ENCODE measurements at places on chromosomes 1 and 21.

GRCh38 chr1:10788592-10789006, 7.8 kb downstream of the CASZ1 start:
- DNase-seq, result no peak

GRCh38 chr1:203311368-203312301, 6.3 kb downstream of the BTG2 start:
- DNase-seq, result no peak

DNA sequence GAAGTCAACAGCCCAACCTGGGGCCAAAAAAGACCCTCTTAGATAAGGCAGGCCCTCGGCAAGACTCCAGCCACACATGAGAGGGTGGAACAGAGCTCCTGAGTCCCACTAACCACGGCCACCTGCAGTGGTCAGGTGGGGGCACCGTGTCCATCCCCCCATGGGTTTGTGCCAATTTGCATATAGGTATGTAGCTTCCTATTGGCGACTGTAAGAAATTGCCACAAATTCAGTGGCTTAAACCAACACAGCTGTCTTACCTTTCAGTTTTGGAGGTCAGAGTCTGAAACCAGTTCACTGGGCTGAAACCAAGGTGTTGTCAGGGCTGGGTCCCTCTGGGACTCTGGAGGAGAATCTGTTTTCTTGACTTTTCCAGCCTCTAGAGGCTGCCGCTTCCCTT, 59.3 kb downstream of the COL18A1 start:
- no peak for DNase-seq

DNA sequence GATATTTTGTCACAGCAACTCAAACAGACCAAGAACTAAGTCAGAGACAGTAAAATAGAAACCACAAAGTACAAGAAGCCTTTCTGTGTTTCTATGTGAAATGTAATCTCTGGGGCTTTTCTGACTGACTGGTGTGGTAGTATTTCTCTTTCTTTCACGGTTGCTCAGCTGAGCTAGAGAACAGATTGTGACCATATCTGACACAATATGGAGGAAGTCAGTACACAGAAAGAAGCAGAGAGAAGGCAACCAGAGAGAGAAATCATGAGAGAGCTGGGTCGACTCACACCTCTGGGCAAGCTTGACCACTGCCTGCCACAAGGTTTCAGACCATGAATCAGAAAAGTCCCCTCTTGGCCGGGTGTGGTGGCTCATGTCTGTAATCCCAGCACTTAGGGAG, 208.9 kb upstream of the GREM2 start:
- no peak for DNase-seq

GRCh38 chr1:84350550-84350949, 47.7 kb upstream of the DNASE2B start:
- DNase-seq, result no peak

DNA sequence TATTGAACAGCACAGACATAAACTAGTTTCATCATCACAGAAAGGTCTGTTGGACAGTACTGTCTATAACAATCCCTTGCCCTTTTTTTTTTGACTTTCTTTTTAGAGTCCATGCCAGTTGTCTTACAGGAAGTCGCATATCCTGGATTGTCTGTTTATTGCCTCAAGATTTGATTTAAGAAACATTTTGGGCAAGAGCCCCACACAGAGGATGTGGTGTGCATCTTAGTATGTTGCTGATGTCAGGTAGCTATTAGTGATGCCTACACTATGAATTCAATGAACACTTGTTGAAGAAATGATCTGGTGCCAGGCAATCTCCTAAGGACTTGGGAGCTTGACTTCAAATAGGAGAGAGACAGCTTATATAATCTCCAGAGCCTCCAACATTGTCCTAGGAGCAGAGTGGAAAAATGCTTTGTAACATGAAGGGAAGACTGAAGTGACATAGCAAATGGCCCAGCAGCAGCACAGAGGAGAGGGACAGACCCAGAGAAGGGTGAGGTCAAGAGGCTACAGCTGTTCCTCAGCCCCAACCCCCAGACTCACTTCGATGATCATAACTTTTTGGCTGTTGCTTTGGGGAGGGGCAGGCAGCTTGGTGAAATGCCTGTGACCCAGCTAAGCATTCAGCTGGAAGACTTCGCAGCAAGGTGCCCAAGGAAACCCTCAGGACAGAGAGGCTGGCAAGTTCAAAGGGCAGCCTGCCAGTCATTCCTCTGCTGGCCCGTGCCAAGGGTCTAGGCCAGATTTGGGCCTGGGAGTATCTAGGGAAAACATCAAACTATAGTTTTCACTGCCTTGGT, 7.5 kb upstream of the RAB29 start:
- no peak for DNase-seq

DNA sequence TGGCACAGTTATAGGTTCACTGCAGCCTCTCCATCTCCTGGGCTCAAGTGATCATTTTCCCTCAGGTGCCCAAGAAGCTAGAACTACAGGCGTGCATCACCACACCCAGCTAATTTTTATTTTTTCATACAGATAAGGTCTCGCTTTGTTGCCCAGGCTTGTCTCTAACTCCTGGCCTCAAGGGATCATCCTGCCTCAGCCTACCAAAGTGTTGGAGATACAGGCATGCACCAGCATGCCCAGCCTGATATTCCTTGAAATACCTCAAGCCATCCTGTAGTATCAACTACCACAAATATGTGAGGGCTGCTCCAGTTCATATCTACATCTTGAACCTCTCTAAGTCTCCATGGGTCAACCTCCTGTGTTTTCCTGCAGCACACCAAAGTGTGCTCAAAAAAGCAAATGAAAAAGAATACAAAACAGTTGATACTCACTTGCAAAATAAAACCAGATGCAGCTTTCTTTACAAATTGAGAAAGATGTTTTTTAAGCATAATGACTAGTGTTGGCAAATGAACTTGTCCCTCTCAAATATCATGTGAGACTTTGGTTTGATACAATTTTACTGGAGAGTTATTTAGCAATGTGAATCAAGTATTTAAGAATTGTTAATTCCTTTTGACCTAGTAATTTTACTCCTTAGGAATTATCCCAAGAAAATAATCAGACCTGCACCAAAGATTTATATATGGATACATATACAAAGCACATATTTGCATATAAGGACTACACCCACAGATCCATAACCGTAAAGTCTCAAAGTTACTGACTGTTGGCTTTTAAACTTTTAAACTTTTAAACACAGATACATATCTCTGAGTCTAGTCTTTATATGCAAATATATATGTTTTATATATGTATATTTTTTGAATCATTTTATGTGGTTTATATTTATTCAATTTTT, 197.7 kb downstream of the NRIP1 start:
- no peak for DNase-seq

GRCh38 chr1:245829826-245830225, 675.0 kb downstream of the KIF26B start:
- DNase-seq, result no peak

- DNase-seq, result no peak
Measured at GRCh38 chr1:31428436-31429221, 15.6 kb downstream of the SERINC2 start.

GRCh38 chr1:35915693-35916092, 15.2 kb upstream of the AGO3 start:
- no peak for DNase-seq

DNA sequence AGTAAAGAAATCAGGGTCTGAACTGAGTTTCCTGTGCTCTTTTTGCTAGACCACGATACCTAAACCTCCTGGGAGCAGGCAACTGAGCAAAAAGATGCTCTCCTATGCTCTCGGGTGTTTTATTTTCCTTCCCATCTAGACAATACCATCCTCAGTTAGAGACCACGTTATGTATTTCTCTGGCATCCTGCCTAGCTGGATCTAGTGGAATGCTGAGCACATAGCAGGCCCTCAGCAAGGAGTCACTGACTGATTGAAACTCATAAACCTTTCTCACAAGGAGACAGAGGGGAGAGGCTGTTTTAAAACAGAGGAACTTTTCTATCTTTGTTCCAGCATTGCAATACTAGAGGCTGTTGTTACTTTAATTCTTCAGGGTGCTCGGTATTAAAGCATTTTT, 168.0 kb downstream of the CYYR1 start:
- no peak for DNase-seq

DNA sequence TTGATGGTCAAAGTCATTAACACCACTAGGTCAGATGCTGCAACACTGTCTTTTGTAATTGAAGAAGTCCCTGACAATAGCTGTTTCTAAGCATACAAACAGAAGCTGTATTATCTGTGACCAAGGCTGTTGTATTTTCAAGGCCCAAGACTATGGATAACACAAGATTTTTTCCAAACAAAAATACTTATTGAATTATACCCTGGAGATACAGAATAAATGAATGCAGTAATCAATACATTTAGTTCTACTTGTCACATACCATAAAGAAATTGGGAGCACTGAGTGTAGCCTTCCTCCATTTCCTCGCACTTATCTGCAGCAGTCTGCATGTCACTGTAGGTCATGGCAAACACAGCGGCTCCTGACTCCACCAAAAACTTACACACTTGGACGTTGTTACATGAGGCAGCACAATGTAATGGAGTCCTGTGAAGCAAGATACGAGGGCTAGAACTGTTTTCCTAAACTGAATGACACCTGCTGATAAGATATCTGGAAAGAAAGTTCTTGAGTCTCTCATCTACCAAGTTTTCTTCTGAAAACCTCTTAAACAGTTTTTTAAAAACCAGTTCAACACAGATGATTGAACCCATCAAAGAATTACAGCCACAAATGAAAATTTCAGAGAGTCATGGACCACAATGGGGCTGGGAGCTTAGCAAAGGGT, 56.9 kb downstream of the TP53BP2 start:
- no peak for DNase-seq

DNA sequence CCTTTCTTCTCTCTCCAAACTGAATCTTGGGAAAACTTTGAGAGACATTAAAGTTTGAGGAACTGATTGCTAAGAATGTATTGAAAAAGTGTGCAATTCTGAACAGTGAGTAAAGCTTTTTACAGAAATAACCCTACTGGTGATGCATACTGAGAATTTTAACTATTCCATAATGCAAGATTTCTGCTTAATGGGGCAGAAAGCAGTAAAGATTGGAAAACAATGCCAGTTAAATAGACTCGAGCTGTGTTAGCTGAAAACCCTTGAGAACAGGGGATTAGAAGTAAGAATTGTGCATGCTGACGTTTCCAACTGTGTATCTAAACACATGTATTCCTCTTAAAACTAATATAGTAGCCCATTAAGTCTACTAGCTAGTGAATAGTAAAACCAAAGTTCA, 1500.2 kb upstream of the PRMT6 start:
- DNase-seq, result no peak

- DNase-seq, result no peak
Measured at GRCh38 chr1:245153552-245154428, 995 bp upstream of the KIF26B start.

DNA sequence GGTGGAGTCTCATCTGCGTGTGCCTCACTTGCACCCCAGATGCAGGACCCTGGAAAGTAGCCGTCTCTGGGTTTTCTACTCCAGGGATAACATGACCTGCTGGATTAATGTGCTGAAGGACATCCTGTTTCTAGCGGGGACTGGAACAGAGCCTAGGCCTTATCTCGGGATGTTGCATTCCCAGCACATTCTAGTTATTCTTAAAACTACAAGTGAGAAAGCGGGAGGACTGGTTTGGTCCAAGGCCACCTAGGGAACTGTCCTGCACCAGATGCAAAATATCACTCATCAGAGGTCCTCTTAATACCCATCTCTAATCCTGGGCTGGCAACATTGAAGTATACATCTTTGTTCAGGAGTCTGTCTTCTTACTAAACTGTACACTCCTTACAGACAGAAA, 179.9 kb downstream of the ZC3H11B start:
- no peak for DNase-seq

Measured in NCI-H1436 treated with DMSO at 0.1 percent for 48 hours (cell line).